Lower leg skin (tissue), 4 donors: ENCODE measurements at places on chromosomes 13 and 19. TPM values are rescaled to one million over a fixed set of nuclear protein-coding genes. Genes with fewer than 3 reads are reported as not detected.

KIR3DL2 gene
- not detected for total RNA-seq

DNA sequence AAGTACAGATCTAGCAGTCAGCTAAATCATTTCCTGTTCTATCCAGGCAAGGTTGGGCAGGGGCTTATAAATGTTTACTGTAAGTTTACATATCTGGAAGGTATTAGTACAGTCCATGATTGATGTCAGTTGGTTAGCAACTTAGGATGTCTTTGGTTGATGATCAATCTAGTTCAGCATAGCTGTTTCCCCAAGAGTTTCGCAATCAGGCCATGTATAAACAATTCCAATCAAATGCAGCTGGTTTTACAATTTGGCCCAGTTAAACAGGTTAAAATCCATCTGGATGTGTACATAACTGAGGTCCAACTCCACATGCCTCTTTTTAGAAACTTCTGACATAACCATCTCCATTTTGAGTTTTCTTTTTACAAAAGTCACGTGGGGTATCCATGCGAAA is 6.9 kb downstream of the ZNF221 start:
- no peak for DNase-seq

DNA sequence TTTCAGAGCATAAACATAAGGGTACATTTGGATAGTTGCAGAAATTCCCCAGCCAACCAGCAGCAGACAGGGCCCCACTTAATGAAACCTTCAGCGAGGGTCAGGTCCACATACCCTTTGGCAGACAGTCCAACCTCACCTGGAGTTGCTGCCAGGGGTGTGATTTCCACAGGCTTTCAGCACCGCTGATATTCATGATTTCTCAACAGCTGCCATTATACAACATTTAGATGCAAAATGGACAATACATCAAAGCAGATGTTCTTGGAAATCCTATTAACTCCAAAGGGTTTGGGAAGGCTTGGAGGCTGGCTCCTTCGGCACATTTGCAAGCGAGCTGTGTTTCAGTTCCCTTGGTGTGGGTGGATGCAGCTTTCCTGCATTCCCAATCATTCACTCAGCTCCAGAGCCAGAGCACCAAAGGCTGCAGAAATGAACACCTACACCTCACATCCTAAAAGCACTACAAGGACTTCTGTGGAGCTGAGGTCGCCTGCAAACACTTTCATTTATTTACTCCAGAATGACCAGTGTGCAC is 147.2 kb upstream of the VSTM2B start:
- DNase-seq: peak; percentile 2

GRCh38 chr13:113656003-113656588 is 1.9 kb downstream of the ATP4B start:
- DNase-seq: peak; percentile 80

- DNase-seq: no peak
Measured at GRCh38 chr19:18764591-18765051, 26.5 kb downstream of the COMP start.

PEAK3 gene
- 0.30 TPM for total RNA-seq

MARK4 gene
- 42.2 TPM for total RNA-seq

DCT gene
- 26.7 TPM for total RNA-seq

KIR3DL1 gene
- not detected for total RNA-seq
